Choroid plexus epithelial cell (primary cell): ENCODE measurements at places on chromosomes 4 and X.
A peak's percentile ranks its signal among the peaks of the same experiment; 100 is the strongest.

DNA sequence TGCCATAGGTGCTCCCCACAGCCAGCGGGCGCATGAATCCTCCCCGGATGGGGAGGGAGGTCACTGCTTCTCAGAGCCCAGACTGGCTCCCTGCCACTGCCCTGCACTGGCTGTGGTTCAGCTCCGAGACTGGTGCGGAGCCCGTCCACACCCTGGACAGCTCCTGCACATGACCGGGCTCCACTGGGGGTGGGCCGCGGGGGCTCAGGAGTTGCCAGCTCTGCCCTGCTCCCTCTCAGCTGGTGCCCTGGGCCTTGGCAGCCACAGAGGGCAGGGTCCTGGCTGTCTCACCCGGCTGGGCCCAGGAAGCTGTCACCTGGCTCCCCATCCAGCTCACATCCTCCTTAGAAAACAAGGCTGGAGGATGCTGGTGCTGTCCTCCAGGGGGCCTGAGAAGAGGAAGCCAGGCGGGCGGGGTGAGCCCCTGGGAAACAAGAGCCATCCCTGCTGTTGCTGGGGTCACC lies 64.9 kb upstream of the ADRA2C start:
- no peak for DNase-seq

DNA sequence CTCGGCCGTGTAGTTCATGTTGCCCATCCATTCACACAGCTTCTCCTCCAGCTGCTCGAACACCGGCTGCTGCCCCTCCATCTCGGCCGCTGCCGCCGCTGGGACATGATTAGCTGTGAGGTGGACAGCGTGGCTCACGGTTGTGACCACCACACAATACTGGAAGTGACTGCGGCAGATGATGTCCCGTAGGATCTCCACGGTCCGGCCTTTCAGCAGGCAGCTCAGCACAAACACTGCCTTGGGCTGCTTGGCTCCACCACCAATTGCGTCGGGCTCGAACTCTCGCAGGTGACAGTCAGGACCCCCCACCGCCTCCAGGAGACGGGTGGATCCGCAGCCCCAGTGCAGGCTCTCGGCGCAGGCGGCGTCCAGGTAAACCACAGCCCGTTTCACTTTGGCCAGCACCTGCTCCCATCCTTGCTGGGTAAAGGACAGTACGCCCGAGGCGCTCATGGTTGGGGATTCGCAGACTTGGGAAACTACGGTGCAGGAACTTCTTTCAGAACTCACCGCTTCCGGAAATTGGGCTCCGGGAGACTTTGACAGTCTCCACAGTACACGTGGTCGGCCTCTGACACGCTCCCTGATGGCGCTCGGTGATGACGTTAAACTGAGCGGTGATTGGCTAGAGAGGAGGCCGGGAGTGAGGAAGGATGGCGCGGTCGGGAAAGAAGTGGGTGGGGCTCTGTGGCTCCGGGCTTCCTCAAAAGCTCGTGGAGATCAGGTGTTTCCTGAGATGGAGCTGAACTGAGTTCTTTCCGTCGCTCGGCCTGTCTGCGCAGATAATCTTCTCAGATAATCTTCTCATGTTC lies at the start of gene SCFD2:
TSS of gene SCFD2 (minus strand) at position 576 of the 815 bp plus-strand sequence.
- peak; percentile 98 for DNase-seq

DNA sequence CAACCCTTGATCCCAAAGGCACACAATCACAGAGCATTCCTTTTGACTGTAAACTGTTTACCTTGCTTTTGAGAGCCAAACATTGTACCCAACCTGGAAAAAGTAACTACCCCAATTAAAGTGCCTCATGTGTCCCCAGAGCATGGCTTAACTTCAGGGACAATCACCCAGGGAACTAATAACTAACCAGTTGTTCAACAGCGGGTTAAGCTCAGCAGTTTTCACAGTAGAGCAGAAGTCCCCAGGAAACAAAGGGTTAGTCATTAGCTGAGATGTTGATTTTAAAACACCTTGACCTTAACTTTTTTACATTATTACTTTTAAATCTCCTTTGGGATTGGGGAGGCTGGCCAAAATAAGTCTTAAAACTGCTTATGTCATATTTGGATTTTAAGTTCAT lies 94.8 kb downstream of the RELL1 start:
- DNase-seq: no peak

DNA sequence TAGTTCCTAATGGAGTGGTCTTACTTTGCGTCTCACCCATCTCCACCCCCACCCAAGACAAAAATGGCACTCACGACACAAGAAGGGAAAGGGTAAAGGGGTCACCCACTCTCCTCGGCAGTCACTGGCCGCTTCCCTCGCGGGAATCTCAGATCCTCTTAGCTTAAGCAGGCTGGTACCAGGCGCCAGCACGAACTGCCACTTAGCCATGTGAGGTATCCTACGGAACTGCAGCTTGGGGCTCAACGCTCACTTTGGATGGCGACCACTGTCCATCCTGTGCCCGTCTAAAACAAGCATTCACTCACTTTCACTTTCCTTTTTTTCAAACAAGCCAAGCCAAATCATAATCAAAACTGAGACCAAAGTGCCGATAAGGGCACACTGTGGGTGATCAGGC lies 14.6 kb upstream of the MAGIX start:
- DNase-seq: no peak

- peak; percentile 39 for DNase-seq
These were observed 37.9 kb upstream of the NAP1L5 start for GRCh38 chr4:88735564-88735963.

- DNase-seq: no peak
These were observed 230.8 kb downstream of the PCDH10 start for GRCh38 chr4:133379681-133380438.

GRCh38 chr4:114263233-114263632 lies 283.8 kb upstream of the ARSJ start:
- DNase-seq: peak; percentile 67

DNA sequence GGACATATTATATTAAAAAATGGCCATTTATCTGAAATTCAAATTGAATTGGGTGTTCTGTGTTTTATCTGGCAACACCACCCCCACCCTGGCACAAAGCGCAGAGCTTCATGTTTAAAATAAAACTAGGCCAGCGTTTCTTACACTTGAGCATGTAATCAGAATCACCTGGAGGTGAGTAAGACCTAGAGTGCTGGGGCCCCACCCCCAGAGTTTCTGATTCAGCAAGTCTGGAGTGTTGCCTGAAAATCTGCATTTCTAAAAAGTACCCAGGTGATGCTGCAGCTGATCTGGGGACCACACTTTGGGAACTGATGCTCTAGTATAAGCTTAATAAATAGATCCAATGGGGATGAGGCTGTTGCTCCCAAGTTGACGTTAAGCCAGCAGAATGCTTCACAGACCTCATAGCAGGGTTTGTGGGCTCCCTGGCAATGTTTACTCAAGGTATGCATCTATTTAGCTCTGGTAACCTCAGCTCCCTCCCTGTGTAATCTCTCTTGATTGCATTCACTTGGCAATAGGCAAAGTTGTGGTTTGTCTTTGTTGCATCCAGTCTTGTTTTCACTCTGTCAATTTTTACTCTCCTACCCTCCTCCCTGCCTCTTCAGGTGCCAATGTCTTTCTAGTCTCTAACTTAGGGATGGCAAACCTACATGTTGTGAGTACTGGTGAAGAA lies 99.8 kb upstream of the TEX13D start:
- no peak for DNase-seq

DNA sequence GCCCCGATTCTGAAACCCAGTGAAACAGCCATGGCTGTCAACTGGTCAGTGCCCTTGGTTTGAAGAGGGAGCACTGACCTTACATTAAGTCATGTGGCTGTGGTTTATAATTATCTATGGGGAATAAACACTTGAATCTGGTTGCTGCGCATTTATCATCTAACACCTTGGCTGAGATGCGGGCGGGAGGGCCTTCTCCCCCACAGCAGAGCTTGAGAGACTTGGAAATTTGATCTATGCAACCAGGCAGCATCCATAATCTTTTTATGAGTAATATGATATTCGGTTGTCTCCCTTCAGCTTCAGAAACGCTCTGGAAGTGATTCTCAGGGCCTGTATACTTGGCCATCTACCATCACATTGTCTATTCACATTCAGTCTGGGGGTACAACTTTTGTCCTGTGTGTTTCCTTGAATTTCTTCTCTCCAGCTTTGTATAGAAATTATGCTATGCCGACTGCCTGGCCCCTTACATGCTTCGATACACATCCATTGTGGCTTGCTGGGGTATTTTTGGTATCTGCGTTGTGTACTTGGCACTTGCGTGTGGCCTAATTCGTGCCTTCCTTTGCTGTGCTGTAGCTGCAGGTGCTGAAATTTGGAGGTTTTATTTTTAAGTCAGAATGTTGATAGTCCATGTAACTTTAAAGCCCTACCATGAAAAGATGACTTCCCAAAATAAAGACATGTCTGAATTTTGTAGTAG lies 321.6 kb downstream of the ARHGAP10 start:
- DNase-seq: no peak

- DNase-seq: no peak
These were observed 73.8 kb downstream of the FBXW7 start for GRCh38 chr4:152462047-152462446.

DNA sequence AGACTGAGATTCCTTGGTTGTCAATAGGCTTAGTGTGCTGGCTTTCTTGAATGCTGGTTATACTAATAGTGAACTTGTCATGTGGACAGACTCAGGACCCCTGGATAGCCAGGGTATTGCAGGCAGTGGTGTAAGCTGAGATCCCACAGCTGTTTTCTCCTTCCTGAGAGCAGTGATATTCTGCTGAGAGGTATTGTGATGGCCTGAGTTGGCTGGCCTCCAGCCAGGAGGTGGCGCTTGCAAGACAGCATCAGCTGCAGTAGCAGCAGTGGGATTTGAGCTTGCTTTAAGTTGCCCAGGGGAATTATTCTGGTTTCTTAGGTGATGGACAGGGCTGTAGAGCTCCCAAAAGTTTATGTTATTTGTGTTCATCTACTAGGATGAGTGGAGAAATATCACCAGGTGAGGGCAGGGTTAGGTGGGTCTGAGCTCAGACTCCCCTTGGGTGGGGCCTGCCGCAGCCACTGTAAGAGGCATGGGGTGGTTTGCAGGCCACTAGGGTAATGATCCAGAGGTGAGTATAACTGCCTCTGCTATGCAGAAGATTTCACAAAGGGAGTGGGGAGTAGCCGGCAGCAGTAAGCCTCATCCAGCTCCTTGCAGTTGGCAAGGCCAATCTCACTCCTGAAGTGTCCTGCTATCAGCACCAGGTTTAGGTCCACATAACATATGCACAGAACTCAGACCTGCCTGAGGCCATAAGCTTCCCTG lies 66.2 kb downstream of the IL15 start:
- DNase-seq: peak; percentile 70

DNA sequence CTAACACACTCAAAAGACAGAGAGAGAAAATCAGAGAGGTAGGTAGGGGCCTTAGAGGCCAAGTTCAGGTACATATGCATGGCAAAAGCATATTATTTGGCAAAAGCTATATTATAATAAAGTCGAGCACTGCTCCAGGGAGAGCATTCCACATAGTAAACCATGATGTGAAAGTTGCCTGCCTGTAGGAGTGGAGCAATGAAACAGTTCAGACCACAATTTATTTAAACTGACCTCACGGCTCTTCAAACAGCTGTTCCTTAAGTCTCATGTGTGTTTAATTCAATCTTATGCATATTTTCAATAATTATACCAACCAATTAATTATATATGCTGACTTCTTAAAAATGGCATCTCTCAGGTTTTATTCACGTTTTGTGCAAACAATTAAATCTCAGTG lies 3.3 kb downstream of the RFC1 start:
- peak; percentile 75 for DNase-seq

- DNase-seq: no peak
These were observed 53.1 kb downstream of the FUNDC1 start for GRCh38 chrX:44489515-44489914.

DNA sequence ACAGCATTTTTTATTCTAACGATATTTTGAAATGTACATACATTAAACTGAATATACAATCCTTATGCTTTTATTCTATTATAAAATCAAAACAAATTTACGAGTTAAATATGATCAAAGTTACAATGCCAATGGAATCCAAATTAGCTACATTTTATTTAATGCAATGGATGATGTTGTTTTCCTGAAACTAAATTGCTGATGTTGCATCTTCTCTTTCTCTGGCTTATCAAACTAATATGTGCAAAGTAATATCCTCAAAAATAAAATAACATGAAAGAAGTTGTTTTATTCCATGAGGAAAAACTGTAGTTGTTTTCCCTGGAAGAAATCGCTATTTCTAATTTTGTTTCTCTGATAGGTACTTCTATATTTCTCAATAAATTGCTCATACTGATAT lies 106.8 kb downstream of the ASB9 start:
- DNase-seq: no peak

DNA sequence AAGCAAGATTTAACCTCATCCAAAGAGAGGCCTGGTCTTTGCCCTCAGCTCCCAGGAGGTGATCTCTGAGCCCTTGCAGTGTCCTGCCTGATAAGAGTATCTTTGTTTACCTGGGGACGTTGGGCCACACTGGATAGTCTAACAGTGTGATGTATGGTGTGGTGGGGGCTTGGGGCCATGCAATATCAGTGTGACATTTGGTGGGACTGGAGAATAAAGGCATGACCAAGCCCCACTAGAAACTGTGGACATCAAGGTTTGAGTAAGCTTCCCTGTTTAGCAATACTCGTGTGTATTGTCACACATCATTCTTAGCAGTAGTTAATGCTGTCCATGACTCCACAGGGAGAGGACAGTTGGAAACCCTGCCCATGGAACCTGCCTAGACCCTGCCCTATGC lies 34.4 kb downstream of the BBS12 start:
- DNase-seq: no peak

DNA sequence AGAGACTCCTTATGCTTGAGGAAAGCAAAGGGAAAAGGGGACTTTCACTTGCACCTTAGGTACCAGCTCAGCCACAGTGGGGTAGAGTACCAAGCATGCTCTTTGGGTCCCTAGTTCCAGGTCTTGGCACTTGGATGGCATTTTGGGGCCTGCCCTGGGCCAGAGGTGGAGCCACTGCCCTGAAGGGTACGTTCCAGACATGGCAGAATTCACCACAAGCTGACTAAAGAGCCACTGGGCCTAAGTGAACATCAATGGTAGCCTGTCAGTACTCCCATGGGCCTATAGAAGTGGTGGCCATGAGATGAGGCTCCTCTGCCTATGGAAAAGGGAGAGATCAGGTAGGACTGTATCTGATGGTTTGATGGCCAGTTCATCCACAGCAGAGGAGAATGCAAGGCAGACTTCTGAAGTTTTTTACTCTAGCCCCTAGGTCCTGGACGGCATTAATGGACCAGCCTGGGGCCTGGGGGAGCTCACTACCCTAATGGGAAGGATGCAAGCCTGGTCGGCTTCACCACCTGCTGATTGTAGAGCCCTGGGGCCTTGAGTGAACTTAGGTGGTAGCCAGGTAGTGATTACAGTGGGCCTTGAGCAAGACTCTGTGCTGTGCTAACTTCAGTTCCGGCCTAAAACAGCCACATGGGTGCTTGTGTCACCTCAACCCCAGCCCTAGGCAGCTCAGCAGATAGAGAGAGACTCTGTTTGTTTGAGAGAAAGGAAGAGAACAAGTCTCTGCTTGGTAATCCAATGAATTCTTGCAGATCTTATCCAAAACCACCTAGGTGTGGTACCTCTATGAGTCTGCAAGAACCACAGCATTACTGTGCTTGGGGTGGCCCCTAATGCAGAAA lies 19.8 kb upstream of the HSFX4 start:
- no peak for DNase-seq

GRCh38 chr4:89531932-89532640 lies 224.5 kb upstream of the GPRIN3 start:
- DNase-seq: no peak

- peak; percentile 38 for DNase-seq
These were observed 232.4 kb downstream of the DCTD start for GRCh38 chr4:182684796-182685195.

GRCh38 chr4:143025081-143025704 lies 159.5 kb upstream of the USP38 start:
- peak; percentile 37 for DNase-seq
